T-helper 2 cell treated with Interferon-gamma antibody and Interleukin-4, amounts not matched to agents 5 μg/mL and 100 μg/mL, for 36 hours (primary cell): ENCODE measurements at places on chromosomes 4 and X.

DNA sequence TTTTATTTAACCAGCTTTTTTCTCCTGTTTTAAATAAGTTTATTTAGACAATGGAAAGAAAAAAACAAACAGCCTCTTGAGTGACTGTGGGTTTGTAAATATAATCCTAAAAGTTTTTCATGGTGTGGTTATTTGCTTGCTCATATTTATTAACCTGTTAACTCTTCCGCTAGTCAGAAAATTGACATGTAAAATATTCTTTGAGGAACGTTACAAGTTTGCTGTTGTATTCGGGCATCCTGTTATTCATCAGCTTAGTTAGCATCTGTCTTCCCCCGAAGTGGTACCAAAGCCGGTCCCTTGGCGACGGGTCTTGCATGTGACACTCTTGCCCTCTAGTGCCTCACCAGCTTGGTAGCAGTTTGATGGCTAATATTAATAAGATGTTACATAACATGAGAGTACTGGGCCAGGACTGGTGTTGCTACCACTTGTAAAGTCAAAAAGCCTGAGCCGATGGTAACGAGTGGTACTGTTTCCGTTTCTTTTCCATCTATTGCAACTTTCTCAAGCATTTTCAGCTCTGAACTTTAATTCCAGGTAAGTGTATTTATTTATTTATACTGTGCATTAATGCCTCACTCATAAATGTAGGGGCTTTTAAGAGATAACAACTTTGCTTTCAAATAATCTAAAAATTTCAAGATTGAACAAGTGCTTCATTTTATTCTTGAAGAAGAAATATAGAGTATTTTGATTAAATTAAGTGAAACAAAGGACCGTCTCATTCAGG is at the start of gene NDST3:
Gene NDST3, plus strand, starts transcription at position 434 of the 733 bp plus-strand sequence. CDS start 19,425 bp downstream, outside the sequence.
- peaks cover 46% of the 10 kb centered on the region for H3K27me3 ChIP-seq
- peak; percentile 5 for DNase-seq
- no peaks in the 10 kb centered on the region for H3K36me3 ChIP-seq
- H3K4me3 ChIP-seq = peak within 1 kb of the TSS; percentile 60
- H3K4me1 ChIP-seq = peaks cover 6% of the 10 kb centered on the region
- H3K27ac ChIP-seq = no peak within 1 kb of the TSS

DNA sequence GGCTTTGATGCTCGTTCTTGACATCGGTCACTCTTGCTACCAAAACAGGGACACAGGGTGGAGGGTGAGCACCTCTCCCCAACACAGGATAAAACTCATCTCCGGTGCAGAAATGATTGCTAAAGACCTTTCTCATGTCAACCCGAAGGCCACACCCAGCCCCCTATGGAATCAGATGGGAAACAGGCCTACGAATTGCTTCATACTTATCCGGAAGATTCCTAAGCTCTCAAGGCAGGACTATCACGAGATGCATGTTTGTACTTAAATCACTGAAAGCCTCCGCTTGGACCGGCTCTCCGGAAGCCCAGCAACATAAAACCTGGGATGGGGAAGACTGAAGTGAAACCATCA is 74.9 kb downstream of the MTMR1 start:
- peaks cover 2% of the 10 kb centered on the region for H3K36me3 ChIP-seq
- no peak overlapping the region for H3K27ac ChIP-seq
- no peaks in the 10 kb centered on the region for H3K27me3 ChIP-seq
- H3K4me1 ChIP-seq = no peaks in the 10 kb centered on the region
- no peak overlapping the region for H3K4me3 ChIP-seq

DNA sequence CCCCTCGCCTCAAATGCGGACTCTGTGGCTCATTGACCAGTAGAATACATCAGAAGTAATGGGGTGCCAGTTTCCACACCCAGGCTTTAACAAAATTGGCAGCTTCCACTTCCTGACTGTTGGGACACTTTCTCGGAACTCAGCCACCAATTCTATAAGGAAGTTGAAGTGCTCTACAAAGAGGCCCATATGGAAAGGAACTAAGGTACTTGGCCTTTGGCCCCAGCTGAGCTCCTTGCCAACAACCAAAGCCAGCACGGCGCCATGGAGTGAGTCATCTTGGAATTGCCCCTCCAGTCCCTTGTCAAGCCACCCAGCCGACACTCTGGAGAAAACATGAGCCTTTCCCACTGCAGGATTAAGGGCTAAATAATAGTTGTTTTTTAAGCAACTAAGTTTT is 262.2 kb upstream of the INTU start:
- no peak overlapping the region for H3K4me3 ChIP-seq
- no peaks in the 10 kb centered on the region for H3K27me3 ChIP-seq
- H3K27ac ChIP-seq = no peak overlapping the region
- no peak for DNase-seq
- H3K36me3 ChIP-seq = no peaks in the 10 kb centered on the region
- no peaks in the 10 kb centered on the region for H3K4me1 ChIP-seq

GRCh38 chr4:112748352-112748878 is 111.5 kb downstream of the LARP7 start:
- H3K27me3 ChIP-seq = peaks cover 6% of the 10 kb centered on the region
- H3K4me1 ChIP-seq = no peaks in the 10 kb centered on the region
- H3K4me3 ChIP-seq = no peak overlapping the region
- no peak overlapping the region for H3K27ac ChIP-seq
- no peak for DNase-seq

DNA sequence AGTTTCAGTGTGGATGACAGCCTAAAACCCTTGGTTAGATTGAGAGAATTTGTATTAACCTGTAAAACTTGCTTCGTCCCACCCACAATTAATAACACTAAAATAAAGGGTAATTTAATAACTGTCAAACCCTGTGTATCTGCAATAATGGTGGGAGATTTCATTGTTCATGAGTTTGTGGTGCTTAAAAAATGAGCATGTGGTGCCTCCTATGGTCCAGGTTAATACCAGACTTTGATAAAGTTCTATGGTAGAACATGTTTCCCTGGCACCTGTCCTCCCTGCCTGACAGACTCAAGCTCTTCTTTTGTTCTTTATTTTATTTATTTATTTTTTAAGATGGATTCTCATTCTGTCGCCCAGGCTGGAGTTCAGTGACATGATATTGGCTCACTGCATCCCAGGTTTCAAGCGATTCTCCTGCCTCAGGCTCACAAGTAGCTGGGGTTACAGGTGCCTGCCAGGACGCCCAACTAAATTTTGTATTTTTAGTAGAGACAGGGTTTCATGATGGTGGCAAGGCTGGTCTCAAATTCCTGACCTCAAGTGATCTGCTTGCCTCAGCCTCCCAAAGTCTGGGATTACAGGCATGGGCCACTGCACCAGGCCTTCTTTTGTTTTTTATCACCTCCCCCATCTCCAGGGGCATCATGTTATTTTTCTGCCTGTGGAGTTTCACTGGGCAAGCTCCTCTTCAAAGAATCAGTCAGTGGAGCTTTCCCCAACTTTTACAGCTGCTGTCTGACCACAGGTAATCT is 289.2 kb downstream of the NR3C2 start:
- DNase-seq = no peak
- H3K4me3 ChIP-seq = no peak overlapping the region
- no peaks in the 10 kb centered on the region for H3K36me3 ChIP-seq
- H3K4me1 ChIP-seq = no peaks in the 10 kb centered on the region
- H3K27me3 ChIP-seq = no peaks in the 10 kb centered on the region

DNA sequence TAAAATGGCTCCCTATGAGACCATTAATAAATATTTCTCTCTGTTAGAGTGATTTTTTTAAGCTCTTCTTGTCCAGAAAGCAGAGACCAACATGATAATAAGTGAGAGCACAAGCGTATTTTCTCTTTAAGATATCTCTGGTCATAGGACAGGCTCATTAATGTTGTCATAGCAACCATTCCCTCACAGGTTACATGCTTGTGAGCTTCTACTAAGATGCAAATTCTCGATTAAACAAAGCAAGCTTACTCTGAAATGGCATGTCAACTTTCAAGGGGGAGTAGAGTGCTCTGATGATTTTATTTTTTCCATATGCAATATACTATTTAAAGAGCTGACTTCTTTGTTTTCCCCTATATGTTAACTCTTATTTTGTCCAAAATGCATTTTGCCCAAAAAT is 487.2 kb upstream of the LCORL start:
- H3K36me3 ChIP-seq = no peaks in the 10 kb centered on the region
- DNase-seq = no peak
- no peak overlapping the region for H3K27ac ChIP-seq
- no peaks in the 10 kb centered on the region for H3K4me1 ChIP-seq
- no peaks in the 10 kb centered on the region for H3K27me3 ChIP-seq

DNA sequence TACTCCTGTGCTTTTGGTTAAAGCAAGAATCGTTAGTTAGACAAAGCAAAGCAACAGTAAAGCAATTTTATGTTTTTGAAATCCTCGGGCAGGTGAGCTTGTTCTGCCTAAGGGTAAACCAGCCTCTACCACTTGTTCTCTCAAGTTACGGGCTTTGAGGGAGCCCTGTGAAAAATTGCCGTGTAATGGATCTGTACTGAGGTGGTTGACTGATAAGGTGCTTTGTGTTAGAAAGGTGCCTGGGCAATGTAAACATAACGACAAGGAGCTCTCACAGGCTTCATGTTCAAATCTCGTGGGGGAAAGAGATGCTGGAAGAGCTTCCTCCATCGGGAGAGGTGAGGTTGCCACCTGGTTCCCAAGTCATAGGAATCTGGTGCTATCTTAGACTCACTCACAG is 111.8 kb downstream of the TRAPPC11 start:
- H3K4me3 ChIP-seq = no peak overlapping the region
- no peak overlapping the region for H3K27ac ChIP-seq
- no peaks in the 10 kb centered on the region for H3K27me3 ChIP-seq
- H3K4me1 ChIP-seq = no peaks in the 10 kb centered on the region

DNA sequence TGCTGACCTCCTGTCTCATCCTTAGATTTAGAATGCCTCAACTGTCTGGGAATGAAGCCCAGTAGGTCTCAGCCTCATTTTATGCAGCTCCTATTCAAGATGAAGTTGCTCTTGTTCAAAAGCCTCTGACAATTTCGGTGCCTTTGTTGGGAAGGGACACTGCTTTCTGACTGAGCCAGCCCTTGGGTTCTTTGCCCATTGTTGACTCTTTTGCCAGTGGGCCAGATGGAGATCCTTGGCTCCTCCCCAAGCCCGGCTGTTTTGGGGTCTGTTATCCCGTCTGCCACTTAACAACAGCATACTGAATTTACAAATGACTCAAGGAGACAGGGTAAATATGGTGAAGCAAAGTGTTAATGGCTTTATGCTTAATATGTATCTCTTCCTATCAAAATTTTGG is 58.3 kb upstream of the PRKX start:
- no peaks in the 10 kb centered on the region for H3K4me1 ChIP-seq
- H3K4me3 ChIP-seq = no peak overlapping the region
- peaks cover 7% of the 10 kb centered on the region for H3K27me3 ChIP-seq
- H3K36me3 ChIP-seq = no peaks in the 10 kb centered on the region

GRCh38 chrX:24426340-24426913 is 38.7 kb upstream of the PDK3 start:
- no peak overlapping the region for H3K27ac ChIP-seq
- H3K4me3 ChIP-seq = no peak overlapping the region
- H3K36me3 ChIP-seq = no peaks in the 10 kb centered on the region
- H3K27me3 ChIP-seq = peaks cover 1% of the 10 kb centered on the region

DNA sequence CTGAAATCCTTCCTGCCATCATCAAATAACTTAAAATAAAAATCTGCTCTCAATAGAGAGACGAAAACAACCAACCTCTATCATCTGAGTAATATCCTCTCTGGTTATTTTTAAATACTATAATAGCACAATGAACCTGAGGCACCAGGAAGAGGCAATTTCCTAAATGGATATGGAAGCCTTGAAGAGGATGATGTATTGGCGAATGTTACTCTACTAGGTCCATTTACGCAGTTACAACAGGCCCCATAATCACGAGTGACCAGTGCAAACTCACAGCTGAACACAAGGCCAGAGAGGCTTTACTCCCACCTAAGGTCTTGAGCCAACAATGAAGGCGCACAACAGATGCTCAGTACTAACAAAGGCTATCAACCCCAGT is 678.8 kb upstream of the NR3C2 start:
- H3K27ac ChIP-seq = no peak overlapping the region
- no peaks in the 10 kb centered on the region for H3K4me1 ChIP-seq
- H3K27me3 ChIP-seq = no peaks in the 10 kb centered on the region
- H3K36me3 ChIP-seq = no peaks in the 10 kb centered on the region

DNA sequence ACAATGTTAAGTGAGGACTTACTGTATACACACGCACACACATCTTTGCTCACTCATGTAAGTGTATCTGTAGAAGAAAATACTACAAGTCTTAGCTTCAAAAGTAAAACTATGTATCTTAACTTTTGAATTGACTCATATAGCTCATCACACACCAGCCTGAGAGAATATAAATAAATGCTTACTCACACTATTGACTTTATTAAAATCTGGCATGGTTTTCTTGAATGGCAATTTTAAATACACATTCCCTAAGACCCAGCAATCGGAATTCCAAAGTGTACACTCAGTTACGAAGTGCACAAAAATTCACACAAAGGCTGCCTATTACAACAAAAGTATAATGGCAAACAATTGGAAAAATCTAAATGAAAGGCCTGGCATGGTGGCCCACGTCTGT is 2.0 kb downstream of the ERCC6L start:
- H3K4me1 ChIP-seq = peaks cover 15% of the 10 kb centered on the region
- peak overlapping the region; percentile 54 for H3K4me3 ChIP-seq
- DNase-seq = no peak
- peaks cover 18% of the 10 kb centered on the region for H3K36me3 ChIP-seq
- no peaks in the 10 kb centered on the region for H3K27me3 ChIP-seq
- H3K27ac ChIP-seq = no peak overlapping the region

DNA sequence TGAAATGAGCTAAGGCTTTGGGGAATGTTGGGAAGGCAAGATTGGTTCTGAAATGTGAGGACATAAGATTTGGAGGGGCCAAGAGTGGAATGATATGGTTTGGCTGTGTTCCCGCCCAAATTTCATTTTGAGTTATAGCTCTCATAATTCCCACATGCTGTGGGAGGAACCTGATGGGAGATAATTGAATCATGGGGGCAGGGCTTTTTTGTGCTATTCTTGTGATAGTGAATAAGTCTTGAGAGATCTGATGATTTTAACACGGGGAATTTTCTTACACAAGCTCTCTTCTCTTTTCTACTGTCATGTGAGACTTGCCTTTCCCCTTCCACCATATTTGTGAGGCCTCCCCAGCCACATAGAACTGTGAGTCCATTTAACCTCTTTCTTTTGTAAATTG is 157.6 kb upstream of the C1QTNF7 start:
- no peaks in the 10 kb centered on the region for H3K36me3 ChIP-seq
- H3K4me3 ChIP-seq = no peak overlapping the region
- H3K27ac ChIP-seq = no peak overlapping the region
- DNase-seq = no peak
- H3K4me1 ChIP-seq = no peaks in the 10 kb centered on the region

DNA sequence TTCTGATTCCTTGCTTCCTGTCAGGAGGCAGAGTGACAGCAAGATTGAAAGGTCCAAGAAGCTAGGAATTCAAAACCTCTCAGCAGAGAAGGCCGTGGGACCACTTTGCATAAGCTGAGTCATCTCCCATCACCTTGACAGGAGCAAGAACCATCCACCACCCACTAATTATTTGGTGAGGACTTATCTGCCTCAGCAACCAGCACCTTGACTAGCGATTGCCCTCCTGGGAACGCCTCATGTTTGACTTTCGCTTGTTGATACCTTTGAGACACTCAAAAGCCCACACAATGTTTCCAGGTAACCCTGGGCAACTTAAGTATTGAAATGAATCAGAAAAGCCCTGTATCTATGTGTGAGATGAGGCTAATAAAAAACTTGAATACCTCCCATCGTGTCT is 233.5 kb upstream of the GYPA start:
- H3K27me3 ChIP-seq = peaks cover 2% of the 10 kb centered on the region
- no peaks in the 10 kb centered on the region for H3K36me3 ChIP-seq
- H3K4me1 ChIP-seq = no peaks in the 10 kb centered on the region
- no peak overlapping the region for H3K4me3 ChIP-seq
- H3K27ac ChIP-seq = no peak overlapping the region

GRCh38 chrX:1584237-1585011 is 7.0 kb upstream of the AKAP17A start:
- H3K27ac ChIP-seq = no peak overlapping the region
- peaks cover 29% of the 10 kb centered on the region for H3K4me1 ChIP-seq
- no peaks in the 10 kb centered on the region for H3K27me3 ChIP-seq
